Non-pigmented ciliary epithelial cell (primary cell): ENCODE measurements at places on chromosomes 16 and 17.
A peak's percentile ranks its signal among the peaks of the same experiment; 100 is the strongest.

- DNase-seq: no peak
Observed at GRCh38 chr16:11225677-11226549, 30.1 kb downstream of the SOCS1 start.

- DNase-seq: no peak
Observed at GRCh38 chr16:79261944-79262552, 338.5 kb downstream of the MAF start.

GRCh38 chr17:35766903-35767510 is 6.3 kb downstream of the C17orf50 start:
- DNase-seq: no peak

GRCh38 chr17:60557805-60558204 is 31.8 kb upstream of the APPBP2 start:
- no peak for DNase-seq

DNA sequence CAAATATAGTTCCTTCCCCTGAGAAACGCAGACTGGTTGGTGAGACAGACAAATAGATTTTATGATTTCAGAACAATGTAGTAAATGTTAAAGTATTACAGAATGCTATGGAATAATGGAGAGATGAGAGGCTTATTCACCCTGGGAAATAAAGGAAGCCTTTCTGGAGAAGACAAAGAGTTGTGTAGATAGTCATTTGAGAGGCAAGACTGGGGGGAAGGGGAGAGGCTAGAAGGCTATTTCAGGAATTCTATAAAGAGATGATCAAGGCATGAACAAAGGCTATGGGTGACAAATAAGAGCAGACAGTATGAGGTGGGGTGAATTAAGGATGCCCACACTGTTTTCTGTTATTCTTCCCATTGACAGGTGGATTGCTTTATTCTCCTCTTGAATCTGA is 211.4 kb downstream of the GRIN2A start:
- DNase-seq: no peak

GRCh38 chr17:73278465-73279453 is 17.1 kb upstream of the CPSF4L start:
- DNase-seq: no peak

- no peak for DNase-seq
Observed at GRCh38 chr16:50712560-50712898, 19.1 kb downstream of the NOD2 start.

DNA sequence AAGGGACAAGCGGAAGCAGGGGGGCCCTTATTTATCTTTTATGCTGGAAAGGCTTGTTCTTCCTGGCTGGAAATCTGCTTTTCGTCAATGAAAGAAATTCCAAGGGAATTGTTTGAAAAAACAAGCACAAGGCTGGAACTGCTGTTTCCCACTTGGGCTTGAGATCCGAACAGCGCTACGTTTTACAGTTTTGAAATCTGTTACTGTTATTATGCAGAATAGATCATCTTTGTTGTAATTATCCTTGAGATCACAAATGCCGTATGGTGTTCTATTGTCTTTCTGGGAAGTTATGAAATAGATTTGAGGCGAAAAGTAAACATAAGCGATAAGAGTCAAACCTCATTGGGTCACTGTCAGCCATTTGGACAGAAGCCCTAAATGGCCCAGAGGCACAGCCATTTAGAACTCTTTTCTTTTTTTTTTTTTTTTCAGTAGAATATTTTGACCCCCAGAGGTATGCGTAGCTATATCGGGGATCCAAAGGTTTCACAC is 223.3 kb downstream of the IRX3 start:
- DNase-seq: no peak

DNA sequence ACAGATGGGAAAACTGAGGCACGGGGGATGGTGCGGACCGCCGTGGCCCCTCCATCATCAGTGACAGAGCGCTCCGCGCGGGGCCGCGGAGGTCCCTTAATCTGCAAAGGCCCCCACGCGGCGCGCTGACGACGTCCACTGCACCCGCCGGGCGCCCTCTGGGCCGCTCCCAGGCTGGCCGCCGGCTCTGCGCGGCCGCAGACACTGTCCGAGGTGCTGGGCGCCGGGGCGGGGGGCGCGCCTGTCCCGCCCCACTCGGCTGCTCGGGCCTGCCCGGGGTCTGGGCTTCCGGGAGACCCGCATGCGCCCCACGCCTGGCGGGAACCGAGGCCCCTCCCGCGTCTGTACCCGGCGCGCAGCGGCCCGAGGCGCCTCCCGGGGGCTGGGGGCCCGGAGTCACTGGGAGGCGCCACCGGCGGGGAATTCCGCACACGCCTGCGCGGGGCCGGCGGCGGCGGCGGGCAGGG is 550 bp upstream of the RNF213 start:
- no peak for DNase-seq

DNA sequence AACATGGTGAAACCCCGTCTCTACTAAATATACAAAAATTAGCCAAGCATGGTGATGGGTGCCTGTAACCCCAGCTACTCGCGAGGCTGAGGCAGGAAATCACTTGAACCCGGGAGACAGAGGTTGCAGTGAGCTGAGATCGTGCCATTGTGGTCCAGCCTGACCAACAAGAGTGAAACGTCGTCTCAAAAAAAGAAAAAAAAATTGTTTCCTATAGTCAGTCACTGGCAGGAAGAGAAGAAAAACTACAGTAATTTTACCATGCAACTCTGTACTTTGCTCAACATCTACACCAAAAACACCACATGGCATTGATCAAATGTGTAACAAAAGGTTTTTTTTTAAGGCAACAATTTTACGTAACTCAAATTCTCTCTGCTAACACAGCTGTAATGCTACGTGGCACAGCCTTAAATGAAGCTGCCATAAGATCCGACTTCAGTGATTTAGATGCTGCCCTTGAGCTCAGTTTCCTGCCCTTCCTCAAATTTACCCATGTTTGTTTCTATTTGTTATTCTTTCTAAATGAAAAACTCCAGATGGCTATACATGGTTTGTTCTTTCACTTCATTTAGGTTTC is 40.2 kb downstream of the CNOT1 start:
- DNase-seq: no peak

DNA sequence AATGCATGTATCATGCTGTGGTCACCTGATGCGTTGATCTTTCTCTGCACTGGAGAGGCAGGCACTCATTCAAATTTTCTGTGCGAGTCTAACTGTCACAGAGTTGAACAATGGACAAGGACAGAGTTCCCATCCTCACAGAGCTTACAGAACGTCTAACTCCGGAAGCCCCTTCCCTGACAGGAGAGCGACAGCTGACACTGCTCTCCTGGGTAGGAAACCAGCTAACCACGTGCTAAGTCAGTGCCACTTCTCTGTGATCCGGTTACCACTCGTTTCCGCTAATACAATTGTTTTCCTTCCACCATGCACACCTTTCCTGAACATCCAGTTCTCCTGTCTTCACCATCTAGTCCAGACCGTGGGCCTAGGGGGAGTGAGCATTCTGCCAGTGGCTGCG is 11.3 kb downstream of the KLHDC4 start:
- DNase-seq: no peak

- DNase-seq: no peak
Observed at GRCh38 chr16:29111421-29111820, 126.6 kb downstream of the LAT start.

DNA sequence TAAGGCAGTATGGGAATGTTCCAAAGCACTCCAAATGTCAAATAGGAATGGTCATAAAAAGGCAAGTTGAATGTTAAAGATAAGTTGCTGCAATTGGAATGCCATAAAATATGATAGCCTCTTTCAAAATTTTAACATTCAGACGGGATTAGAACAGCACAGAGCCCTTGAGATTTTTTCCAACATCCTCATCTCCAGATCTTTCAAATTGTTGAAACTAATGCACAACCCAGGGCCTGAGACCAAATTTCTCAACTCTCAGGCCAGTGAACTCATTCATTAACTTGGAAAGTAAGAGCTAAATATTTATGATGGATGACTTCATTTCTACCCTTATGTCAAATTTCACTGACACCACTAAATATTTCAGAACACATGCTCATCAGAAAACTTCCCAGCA is 346.5 kb upstream of the XYLT1 start:
- no peak for DNase-seq

GRCh38 chr17:66829386-66829864 is 5.5 kb upstream of the CACNG5 start:
- peak; percentile 19 for DNase-seq

GRCh38 chr16:6558126-6558525 is 774.5 kb upstream of the RBFOX1 start:
- DNase-seq: no peak

GRCh38 chr17:57699751-57700219 is 45.3 kb downstream of the CCDC182 start:
- no peak for DNase-seq

GRCh38 chr17:29461483-29462206 is 71.5 kb downstream of the TAOK1 start:
- DNase-seq: no peak

GRCh38 chr17:60188759-60189158 is 39.0 kb downstream of the CA4 start:
- no peak for DNase-seq

DNA sequence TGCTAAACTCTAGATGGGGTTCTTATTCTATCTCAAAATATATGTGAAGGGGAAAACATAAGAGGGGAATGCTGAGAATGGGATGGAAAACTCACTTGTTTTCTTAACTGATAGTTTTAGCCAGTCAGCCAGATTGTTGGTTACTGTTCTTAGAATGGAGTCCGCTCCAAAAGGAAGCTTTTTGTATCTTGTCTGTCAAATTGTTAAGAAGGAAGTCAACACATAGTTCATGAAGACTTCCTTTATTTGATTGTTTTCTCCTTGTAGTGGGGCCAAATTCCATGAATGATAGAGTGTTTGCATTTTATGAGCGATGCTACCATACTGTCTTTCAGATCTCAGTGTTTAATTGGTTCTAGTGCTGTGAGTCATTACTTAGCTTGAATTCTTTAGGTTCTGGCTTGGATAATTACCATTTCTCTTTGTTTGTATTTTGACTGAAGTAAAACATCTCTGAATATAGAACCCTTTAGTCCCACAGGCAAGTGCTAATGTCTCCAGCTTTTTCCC is 98.3 kb upstream of the GOT2 start:
- DNase-seq: no peak

GRCh38 chr16:9061358-9061813 is 30.1 kb upstream of the HAPSTR1 start:
- no peak for DNase-seq

DNA sequence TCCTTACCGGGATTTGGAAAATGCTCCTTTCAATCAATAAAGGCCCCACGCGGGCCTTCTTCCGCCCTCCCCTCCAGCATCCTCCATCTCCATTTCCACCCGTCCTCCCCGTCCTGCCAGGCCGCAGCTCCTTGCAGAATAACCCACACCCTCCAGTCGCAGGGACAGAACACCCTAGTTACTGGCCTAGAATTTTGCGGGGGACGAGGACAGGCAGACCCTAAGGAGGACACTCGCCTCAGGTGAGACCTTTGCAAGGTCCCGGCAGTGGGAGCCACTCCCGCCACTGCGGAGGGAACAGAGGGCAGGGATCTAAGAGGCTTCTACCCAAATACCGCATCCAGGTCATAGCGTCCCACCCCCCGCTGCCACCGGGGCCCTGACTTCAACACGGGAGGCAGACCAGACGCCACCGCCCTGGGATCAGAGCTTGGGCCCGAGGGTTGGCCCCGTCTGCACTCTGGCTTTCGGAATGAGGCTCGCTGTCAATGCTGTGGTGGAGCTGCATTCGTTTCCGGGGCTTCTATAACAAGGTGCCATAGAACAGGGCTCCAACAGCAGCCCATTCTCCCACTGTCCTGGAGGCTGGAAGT is 26.8 kb downstream of the SLC25A10 start:
- no peak for DNase-seq

DNA sequence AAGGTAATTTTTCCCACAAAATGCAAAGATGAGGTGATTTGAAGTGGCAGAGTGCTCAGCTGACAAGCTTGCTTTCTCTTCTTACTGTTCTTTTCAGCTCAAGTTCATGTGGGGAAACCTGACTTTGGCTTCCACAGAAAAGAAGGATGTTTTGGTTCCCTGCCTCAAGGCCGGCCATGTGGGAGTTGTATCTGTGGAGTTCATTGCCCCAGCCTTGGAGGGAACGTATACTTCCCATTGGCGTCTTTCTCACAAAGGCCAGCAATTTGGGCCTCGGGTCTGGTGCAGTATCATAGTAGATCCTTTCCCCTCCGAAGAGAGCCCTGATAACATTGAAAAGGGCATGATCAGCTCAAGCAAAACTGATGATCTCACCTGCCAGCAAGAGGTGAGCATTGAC is 18.4 kb upstream of the TMEM106A start:
- no peak for DNase-seq

GRCh38 chr16:58177353-58177710 is 20.6 kb downstream of the CSNK2A2 start:
- DNase-seq: no peak

- no peak for DNase-seq
Observed at GRCh38 chr17:37791447-37792399, 46.9 kb upstream of the HNF1B start.

GRCh38 chr17:7593296-7593695 is 3.4 kb upstream of the SOX15 start:
- DNase-seq: no peak

GRCh38 chr17:79537686-79538085 is 73.2 kb downstream of the RBFOX3 start:
- DNase-seq: no peak

- no peak for DNase-seq
Observed at GRCh38 chr17:53724726-53725125, 98.0 kb upstream of the KIF2B start.

DNA sequence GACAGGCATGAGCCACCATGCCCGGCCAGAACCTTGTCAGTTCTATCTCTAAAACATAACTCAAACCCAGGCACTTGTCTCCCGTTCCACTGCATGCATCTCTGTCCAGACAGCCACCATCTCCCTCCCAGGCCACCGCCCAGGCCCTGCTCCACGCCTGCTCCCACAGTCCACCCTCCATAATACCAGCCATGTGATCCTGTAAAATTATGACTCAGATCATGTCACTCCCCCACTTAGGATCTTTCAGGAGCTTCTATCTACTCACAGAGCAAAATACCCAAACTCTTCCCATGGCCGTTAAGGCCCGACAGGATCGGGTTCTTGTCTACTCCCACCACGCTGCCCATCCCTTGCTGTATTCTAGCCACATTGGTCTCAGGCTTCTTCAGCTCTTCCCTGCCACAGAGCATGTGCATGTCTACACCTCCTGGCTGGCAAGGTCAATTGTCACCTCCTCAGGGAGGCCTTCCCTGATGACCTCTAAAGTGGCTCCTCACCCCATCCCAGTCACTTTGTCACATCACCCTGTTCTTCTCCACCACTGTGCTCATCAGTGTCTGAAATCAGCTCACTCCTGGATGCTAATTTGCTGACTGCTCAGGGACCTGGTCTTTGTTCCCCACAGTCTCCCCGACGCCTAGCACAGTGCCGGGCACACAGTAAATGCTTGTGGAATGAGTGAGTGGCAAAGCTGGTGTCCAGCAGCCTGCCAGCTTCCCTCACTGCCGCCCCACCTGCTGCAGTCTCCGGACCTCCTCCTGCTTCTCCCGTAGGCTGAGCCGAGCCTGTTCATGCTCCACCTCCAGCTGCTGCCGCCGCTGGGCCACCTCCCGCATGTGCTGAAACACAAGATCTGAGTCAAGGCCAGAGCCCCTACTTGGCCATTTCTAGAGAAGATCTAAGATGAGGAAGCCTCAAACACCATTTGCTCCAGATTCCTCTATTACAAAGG is 6.7 kb downstream of the TSPOAP1 start:
- DNase-seq: no peak

- DNase-seq: no peak
Observed at GRCh38 chr16:89297910-89298545, 80.5 kb downstream of the ZNF778 start.
